ENCODE measurements at places on chromosomes 6 and 20.

GRCh38 chr6:163600331-163600730 is 185.8 kb downstream of the QKI start:
- DNase-seq: no peak
- H3K36me3 ChIP-seq: no peaks in the 10 kb centered on the region

DNA sequence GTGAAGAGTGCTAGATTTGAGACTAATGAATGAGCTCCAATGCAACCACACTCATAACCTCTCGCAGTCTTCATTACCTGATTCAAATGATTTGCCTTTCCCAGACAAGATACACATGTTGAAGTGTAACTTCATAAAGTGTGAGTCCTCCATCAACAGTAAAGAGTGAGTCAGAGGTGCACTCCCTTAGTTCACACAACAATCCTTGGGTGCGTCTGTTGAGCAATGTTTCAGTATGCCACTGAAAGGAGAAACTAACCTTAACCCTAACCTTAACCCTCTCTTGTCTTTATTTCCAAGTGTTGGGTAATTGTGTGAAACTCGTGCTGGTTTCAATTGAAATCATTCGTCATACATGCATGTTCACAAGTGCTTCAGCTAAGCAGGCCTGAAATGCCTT is 21.0 kb upstream of the RIN2 start:
- no peak for DNase-seq
- no peak overlapping the region for H3K4me3 ChIP-seq
- no peaks in the 10 kb centered on the region for H3K36me3 ChIP-seq
- H3K4me1 ChIP-seq: peaks cover 4% of the 10 kb centered on the region

- no peak for DNase-seq
- no peaks in the 10 kb centered on the region for H3K27me3 ChIP-seq
- H3K4me3 ChIP-seq: no peak overlapping the region
- H3K27ac ChIP-seq: no peak overlapping the region
Measured at GRCh38 chr6:14020551-14020950, 95.8 kb downstream of the RNF182 start.

DNA sequence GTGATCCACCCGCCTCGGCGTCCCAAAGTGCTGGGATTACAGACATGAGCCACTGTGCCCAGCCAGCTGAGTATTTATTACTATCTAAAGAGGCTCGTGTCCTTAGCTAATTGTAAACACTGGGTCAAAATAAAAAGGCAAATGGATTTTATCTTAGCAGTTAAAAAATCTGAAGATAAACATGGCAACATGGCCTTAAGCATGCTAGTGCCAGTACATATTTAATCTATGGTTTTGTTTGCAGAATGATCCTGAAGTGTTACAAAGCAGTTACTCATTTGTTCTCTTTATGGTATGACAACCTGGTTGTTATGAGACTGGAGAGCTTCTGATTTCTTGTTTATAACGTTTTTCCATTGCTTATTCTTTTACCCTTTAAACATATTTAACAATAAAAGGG is 3.9 kb upstream of the KIAA0408 start:
- DNase-seq: no peak
- H3K27ac ChIP-seq: no peak overlapping the region
- no peaks in the 10 kb centered on the region for H3K27me3 ChIP-seq
- H3K36me3 ChIP-seq: no peaks in the 10 kb centered on the region

DNA sequence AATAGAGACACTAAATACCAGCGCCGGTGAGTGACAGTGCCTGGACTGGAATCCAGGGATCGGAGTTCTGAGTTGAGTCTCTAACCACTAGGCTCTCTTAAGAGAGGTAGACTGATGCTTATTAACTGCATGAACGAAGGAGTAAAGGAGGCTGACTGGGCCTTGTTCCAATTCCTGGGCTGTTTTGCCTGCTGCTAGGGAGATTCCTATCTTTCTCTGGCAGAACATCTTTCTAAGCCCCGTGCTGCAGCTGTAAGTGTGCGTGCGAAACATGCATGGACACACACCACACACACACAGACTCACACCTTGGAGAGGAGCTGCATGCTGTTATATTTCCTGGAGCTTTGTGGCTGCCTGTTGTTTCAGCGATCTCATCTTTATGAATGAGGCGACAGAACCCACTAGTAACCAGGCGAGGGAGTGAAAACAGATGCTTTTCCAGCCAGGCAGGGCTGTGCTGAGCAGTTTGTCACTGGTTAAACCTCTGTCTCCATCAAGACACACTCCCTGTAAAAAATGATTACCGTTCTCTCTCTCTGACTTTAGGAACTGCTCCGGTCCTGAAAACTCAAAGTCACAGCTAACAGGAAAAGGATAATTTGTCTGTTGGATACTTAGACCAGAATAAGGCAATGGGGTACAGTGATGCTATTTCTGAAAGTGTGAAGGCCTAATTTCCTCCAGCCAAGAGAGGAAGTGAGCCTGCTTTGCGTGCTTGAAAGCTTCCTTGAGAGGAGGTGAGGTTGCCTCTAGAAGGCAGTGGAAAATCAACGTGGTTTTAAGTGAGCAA is 157.4 kb upstream of the ZNF217 start:
- peak; percentile 78 for DNase-seq
- H3K27ac ChIP-seq: peak overlapping the region; percentile 75
- peak overlapping the region; percentile 18 for H3K4me3 ChIP-seq
- no peaks in the 10 kb centered on the region for H3K27me3 ChIP-seq

- H3K27ac ChIP-seq: no peak overlapping the region
- H3K36me3 ChIP-seq: no peaks in the 10 kb centered on the region
- peaks cover 24% of the 10 kb centered on the region for H3K4me1 ChIP-seq
- no peak for DNase-seq
- no peaks in the 10 kb centered on the region for H3K27me3 ChIP-seq
Measured at GRCh38 chr20:44072384-44072783, 114.6 kb downstream of the JPH2 start.

- H3K27me3 ChIP-seq: no peaks in the 10 kb centered on the region
- no peaks in the 10 kb centered on the region for H3K36me3 ChIP-seq
- H3K4me3 ChIP-seq: no peak overlapping the region
- no peak overlapping the region for H3K27ac ChIP-seq
Measured at GRCh38 chr6:79494841-79495240, 42.4 kb downstream of the LCA5 start.
